NCI-H187 treated with DMSO at 0.1 percent for 48 hours (cell line): ENCODE measurements at places on chromosomes 3 and 15.

DNA sequence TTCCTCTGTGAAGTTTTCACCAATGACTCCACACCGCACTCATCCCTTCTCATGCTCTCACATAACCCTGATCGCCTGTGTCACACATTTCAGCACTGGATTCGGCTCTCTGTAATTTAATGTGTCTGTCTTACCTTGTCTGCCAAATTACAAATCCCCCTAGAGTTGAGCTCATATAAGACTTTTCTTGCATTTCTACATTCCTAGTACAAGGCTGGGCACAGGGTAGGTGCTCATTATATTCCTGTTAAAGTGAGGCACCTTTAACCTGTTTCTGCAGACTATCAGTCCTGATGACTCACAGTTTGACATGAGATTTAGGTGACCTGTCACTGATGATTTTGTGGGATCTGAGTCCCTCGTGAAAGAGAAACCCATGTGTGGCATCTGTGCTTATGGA, 22.6 kb downstream of the TGM5 start:
- no peak for DNase-seq

GRCh38 chr3:154538566-154539360, 108.8 kb upstream of the GPR149 start:
- DNase-seq: no peak

GRCh38 chr3:119664850-119665379, 4.5 kb upstream of the POPDC2 start:
- DNase-seq: no peak

DNA sequence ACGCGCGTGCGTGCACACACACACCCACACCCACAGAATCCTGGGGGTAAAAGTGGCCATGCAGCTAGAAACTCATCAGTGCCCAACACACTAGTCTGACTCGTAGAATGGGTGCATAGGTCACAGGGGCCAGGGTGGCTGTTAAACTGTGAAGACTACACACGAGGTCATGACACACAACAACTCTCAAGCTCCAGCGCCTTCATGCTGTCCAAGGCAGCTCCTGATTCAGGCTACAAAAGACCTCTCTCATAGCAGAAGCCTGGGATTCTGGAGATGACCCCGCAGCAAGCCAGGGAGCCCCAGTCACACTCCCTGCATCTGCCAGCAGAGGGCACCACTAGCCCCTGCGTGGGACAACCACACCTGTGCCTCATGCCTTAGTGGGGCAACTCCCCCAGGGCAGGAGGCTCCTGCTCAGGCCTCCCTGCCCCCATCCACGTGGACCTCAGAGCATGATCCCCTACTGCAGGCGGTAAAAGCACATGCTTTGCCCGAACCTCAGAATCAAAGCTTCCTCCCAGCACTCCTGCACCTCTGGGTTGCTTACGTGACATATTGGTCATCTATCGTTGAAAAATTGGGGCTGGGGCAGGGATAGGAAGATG, 93.1 kb downstream of the LRIG1 start:
- DNase-seq: no peak

DNA sequence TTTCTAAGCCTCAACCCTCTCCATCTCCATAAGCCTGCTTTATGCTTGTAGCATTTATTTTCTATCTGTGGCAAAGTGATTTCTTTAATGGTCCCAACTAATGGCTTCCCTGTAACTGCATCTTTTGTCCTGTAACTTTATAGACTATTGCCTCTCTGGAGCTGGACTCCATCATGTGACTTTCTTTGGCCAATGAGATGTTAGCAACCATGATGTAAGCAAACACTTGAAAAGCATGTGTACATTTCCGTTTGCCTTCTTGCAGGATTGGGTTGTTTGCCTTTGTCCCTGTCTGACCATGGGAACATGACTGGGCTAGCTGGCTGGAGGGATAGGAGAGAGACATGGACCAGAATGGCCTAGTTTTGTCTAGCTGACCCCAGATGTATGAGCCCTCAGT, 106.0 kb upstream of the LRIG1 start:
- no peak for DNase-seq

DNA sequence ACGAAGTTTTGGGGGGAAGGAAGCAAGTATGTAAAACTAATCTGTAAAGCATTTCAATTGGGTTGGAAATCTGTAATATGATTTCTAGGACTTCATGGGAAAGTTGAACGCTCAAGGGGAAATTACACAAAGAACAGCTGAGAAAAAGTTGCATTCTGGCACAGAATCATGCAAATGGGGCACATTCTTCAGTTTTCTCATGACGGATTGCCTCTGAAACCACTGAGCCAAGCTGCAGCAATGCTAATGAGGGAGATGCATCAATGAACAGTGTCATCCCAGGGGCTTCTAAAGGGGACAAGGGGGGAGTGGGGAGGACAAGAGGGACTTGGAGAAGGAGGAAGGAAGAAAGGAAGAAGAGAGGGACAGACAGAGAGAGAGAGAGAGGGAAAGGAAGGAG, 291.4 kb upstream of the ATP11B start:
- no peak for DNase-seq
